HFFc6 (cell line): ENCODE measurements at places on chromosomes 5 and 9.

GRCh38 chr9:116713271-116713670, 26.2 kb downstream of the TRIM32 start:
- DNase-seq, result no peak

- peak; percentile 20 for DNase-seq
Observed at GRCh38 chr5:58498340-58498942, 7.2 kb downstream of the GAPT start.

GRCh38 chr5:157388111-157388710, 71.8 kb upstream of the NIPAL4 start:
- DNase-seq, result no peak

GRCh38 chr9:126326228-126327005, at the start of gene MVB12B:
Gene MVB12B (plus strand): TSS chr9:126326829. CDS start chr9:126326930, 101 bp downstream.
- DNase-seq, result no peak

DNA sequence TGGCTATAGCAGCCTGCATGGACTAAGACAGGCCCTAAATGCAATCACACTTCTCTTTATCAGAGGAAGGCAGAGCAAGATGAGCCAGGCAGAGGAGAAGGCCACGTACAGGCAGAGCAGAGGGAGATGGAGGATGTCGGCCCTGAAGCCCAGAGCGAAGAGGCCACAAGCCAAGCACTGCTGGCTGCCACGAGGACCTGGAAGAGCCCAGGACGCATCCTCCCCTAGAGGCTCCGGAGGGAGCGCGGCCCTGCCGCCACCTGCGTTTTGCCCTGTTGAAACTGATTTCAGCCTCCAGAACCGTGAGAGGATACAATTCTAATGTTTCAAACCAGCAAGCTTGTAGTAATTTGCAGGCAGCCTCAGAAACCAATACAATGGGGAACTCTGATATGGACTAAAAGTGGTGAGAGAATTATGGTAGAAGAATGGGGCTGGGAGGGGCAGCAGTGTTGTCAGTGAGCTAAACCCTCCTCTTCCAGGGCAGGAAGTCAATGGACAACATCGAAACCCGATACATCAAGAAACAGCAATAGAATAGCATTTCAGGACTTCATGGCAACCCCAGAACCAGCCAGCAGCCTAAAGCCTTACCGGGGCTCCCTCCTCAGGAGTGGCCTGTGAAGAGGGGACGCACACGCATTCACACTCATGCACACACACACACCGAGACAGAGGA, 32.6 kb downstream of the ADAMTS2 start:
- no peak for DNase-seq

- DNase-seq, result no peak
Observed at GRCh38 chr9:80784647-80785046, 904.7 kb downstream of the TLE1 start.

DNA sequence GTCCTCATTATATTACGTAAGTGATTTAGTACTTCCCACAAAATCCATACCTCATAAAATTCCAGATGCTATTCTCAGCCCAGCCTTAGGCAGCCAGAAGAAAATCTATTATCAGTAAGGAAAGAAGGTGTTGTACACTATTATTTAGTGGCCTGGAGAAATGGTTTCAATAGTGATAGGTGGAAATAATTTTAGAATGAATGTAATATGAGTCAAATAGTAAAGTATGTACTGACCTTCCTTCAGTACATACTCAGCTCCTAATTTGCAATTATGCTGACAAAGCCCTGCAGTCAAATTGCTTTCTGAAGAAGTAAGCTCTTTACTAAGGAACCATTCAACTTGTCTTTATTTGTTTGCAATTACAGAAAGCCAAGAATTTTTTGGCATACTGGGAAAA, 409.2 kb downstream of the HTR1A start:
- no peak for DNase-seq

- DNase-seq, result no peak
Observed at GRCh38 chr5:15106530-15107283, 235.1 kb upstream of the ANKH start.

DNA sequence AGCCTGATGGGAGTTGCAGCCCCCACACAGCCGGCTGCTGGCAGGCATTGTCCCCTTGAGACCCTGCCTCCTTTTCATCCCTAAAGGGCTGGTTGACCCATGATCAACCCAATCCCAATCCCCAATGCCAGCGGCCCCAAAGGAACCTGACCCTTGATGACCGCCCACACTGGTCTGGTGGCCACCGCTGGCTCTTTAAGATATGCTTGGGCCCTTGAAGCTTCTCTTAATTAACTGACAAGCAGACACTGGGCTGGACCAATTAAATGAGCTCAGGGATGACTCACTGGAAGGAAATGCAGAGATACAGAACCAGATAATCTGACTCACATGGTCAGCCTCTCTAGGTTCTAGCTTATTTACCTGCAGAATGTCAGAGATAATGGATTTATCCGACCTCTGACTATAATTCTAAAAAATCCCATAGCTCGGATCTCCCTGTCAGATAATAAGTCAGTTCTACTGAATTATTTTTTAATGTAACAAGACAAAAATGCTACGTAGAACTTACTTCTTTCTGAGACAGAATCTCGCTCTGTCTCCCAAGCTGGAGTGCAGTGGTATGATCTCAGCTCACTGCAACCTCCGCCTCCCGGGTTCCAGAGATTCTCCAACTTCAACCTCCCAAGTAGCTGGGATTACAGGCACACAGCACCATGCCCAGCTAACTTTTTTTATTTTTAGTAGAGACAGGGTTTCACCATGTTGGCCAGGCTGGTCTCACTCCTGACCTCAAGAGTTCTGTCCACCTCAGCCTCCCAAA, 11.1 kb upstream of the MLANA start:
- DNase-seq, result peak; percentile 89

DNA sequence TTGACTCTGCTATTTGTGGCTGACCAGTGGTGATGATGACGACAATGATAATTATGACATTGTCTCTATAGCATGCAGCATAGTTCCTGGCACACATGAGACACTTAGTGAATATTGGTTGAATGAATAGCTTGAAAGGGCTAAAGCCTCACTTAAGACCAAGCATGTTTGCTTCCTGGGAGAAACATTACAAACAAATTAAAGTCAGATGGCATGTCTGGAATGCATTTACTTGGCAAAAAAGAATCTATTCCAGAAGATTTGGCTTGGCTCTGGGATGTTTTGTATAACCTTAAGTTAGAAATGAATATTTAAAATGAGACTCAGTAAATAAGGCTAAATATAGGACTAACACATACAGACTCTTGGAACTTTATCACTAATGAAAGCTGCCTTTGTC, 21.6 kb downstream of the GAS1 start:
- peak; percentile 70 for DNase-seq

DNA sequence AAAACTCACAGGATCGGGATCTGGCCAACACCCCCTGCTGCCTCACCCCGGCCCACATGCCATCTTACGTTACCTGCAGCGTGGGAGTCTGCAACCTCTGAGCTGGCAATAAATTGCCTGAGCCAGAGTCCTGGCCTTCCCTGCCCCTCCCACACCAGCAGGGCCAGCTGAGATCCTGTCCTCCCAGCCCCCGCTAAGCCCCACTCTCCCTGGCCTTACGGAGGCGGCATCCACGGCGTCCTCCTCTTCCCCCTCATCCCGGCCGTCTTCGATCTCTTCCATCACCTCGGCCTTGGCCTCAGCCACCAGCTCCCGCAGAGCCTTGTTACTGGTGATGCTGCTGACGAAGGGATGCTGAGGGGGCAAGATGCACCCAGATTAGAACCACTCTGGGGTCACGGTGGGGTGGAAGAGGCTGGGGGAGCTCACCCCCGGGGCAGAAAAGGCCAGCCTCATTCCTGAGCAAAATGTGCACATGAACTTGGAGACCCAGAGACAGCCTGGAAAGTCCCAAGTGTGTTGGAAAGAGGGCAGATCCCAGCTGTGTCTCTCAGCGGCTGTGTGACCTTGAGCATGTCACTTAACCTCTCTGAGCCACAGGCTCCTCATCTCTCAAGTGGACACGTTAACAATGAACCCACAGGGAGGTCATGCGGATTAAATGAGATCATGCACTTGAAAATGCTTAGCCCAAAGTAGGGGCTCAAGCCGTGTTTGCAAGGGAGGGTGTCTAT, 89.9 kb upstream of the FBXW11 start:
- DNase-seq, result no peak

GRCh38 chr5:36928947-36929346, 52.4 kb downstream of the NIPBL start:
- DNase-seq, result peak; percentile 71

- DNase-seq, result no peak
Observed at GRCh38 chr9:78010445-78010844, 21.2 kb downstream of the GNAQ start.

DNA sequence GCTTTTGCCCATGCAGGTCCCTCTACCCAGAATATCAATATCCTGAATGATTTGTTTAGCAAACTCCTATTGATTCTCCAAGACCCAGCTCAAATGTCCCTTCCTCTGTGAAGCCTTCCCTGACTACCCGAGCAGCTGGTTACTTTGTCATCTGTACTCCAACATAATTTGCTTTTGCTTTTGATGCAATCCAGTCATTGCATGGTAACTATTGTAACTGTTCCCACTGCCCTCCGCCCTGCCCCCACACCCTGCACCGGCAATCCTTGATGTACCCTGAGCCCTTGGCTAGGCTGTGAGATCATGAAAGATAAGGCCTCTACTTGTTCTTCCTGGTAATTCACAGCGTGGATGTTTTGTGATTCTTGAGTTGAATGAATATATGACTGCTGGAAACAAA, 119.9 kb upstream of the BOD1 start:
- no peak for DNase-seq

DNA sequence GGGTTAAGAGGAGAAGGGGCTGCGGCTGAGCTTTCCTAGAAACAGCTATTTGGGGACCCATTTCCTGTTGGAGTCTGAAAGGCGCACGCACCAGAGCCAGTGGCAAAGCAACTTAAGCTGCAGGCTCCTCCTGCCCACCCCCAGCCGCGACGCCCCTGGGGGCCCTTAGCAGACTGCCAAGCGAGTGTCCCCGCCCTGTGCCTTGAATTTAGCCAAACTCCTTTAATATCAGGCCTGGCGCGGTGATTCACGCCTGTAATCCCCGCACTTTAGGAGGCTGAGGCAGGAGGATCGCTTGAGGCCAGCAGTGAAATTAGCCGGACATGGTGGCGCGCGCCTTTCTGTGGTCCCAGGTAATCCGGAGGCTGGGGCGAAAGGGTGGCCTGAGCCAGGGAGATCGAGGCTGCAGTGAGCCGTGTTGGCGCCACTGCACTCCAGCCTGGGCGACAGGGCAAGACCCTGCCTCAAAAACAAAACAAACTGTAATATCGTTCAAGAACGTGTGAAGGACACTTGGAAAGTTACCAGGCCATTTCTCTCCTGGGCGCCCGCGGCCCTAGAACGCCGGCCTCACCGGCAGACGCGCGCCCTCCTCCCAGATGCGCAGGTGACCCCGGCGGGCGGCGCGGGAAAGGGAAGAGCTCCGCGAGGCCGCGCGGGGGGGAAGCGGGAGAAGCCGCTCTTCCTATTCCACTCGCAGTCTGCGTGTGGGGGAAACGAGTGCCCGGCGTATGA, 1.0 kb upstream of the F2R start:
- DNase-seq, result no peak

DNA sequence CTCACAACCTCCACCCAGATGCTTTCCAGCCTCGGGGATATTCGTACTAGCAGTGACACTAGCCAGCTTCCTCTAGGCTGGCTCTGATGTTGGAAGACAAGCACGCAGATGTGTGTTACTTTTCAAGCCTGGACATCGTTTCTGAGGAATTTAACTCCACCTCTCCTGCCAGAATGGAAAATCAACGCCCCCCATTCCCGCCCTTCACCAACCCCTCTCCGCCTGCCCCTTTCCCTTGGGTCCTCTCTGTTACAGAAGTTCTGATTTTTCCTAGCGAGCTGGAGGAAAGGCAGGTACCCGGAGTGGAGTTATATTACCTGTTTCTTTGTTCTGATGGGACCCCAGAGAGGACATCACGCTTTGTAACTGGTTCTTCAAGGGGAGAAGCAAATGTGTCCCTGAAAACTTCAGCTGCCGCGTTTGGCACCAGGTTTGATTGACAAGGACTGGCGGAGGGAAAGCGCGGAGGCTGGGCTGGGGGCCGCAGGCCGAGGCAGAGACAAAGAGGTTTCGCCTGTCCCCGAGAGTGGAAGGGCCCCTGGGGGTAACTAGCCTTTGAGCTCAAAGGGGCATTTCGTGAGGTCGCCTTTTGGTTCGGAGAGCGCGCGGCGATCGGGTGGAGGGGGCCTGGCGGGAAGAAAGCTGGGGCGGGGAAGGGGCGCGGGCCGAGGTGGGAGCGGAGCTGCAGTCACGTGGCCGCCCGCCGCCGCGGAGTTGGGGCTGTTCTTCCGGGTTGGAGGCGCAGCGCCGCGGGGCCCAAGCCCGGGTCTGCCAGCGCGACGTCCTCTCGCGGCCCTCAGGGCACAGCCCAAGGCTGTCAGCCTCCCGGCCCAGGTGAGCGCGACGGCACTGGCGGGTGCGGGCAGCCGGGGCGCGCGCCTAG, at the start of gene NNT:
Gene NNT, plus strand, starts transcription at position 720 of the 883 bp plus-strand sequence. CDS start 6,016 bp downstream, outside the sequence.
- DNase-seq, result peak; percentile 43

- DNase-seq, result peak; percentile 75
Observed at GRCh38 chr9:136372561-136373299, 739 bp downstream of the CARD9 start.

GRCh38 chr9:129289883-129290282, 111.8 kb upstream of the IER5L start:
- no peak for DNase-seq

DNA sequence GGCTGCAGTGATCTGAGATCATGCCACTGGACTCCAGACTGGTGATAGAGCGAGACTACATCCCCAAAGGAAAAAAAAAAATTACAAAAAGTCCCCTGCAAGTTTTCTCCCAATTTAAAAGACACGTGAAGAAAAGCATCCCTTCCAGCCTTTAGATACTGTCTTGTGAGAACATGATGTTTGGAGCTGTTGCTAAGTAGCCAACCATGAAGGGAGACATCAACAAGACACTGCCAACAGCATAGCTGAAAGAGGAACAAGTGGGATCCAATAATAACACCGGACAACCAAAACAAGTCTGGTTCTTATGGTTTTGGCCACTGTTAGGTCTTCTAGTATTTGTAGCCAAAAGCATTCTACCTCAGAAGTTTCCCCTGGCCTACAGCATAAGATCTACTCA, 118.9 kb upstream of the CCDC180 start:
- no peak for DNase-seq

DNA sequence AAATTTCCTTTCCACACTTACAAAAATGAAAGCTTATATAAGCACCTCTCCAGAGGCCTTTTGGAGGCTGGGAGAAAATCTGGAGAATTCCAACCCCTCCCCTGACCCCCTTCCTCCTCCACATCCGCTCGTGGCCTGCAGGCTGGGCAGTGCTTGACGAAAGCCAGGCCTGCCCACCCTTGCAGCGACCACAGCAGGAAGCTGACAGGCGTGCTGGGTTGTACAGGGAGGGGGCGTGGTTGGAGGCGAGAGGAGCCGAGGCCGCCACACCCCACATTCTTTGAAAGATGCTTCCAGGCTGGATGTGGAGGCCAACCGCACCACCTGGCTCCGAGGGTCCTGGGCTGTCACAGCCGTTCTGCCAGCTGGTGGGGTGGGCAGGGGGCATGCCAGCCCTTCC, 47.8 kb upstream of the IER5L start:
- peak; percentile 48 for DNase-seq

DNA sequence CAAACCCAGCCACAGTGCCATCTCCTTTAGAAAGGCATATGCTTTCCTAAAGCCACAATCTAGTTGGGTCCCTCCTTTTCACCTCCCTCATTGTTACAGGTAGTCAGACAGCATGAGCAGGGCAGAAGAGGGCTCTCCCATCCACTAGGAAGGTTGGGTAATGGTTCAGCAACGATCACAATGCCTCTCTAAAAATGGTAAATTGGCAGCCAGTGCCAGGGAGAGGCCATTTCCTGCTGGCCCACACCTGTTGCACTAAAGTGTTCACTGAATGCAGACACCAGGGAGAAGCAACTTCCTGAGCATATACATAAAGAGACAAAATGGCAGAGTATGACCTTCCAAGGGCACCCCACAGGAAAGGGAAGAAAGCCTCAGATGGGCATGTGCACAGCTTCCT, 31.3 kb upstream of the DAP start:
- no peak for DNase-seq

- no peak for DNase-seq
Observed at GRCh38 chr9:36793277-36793676, 220.6 kb downstream of the MELK start.
